SIG-M5 (cell line): ENCODE measurements at places on chromosomes 11 and 22.

GRCh38 chr11:62601122-62601371 is 618 bp downstream of the MTA2 start:
- DNase-seq: no peak

- no peak for DNase-seq
Measured at GRCh38 chr11:39804271-39804670, 1655.2 kb downstream of the LRRC4C start.

- DNase-seq: no peak
Measured at GRCh38 chr22:42860968-42861367, 3.9 kb upstream of the ARFGAP3 start.

GRCh38 chr11:112617098-112617425 is 344.2 kb upstream of the NCAM1 start:
- no peak for DNase-seq

GRCh38 chr11:15309296-15309695 is 194.6 kb downstream of the INSC start:
- DNase-seq: no peak
